Umbilical cord (tissue), 2 donors: ENCODE measurements at places on chromosomes 2 and 18.

DNA sequence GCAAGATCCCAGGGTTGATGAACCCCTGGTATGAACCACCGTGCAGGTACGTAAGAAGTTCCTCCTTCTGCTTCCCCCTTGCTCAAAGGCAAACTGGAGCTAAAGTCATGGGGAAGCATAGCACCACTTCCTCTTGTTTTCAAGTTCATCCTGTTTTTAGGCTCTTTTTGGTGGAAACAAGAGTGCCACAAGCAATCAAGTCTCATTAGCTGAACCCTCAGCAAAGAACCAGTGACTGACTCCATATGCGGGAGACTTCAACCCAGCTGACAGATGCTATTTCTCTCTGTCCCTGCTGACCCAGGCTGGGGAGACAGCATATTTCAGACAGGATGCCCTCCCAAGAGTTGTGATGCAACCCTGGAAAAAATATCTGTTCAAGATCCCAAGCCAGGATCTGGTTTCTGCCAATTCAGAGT lies 47.7 kb downstream of the BCL2 start:
- no peak for DNase-seq

- peak; percentile 52 for DNase-seq
Measured at GRCh38 chr18:68150961-68151360, 563.9 kb downstream of the TMX3 start.

DNA sequence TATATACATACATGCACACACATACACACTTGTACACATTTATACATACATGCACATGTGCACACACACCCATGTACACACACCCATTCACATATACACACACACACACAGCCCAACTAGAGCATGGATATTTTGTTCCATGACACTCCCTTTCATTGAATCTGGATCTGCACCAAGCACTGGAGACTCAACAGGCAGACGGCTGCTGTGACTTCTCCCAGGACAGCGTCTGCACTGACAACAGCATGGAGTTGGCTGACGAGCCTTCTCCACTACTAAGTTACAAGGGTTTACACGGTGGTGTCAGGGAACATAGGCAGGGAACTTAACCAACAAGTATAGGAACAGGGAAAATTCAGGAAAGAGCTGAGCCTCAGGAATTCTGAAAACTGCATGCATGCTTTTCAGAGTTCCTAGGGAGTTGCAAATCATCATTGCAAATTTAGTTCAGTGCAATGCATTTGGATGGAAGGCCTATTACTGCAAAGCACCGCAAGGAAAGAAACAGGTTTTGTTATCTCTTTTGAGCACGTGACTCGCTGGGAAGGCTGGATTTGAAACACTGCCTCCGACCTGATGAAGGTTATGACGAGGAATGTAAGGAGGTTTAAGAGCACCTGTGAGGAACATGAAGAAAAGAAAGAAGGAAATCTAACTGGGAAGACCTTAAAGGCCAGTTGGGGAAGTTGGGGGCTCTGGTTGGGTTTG lies 35.9 kb downstream of the TMEM18 start:
- no peak for DNase-seq

GRCh38 chr18:58307441-58307840 lies 263.4 kb downstream of the NEDD4L start:
- DNase-seq, result no peak

GRCh38 chr18:23943903-23944624 lies 70.5 kb upstream of the TTC39C start:
- DNase-seq, result no peak

- no peak for DNase-seq
Measured at GRCh38 chr2:150060341-150060740, 427.1 kb downstream of the RND3 start.

GRCh38 chr18:74963820-74964446 lies 245.0 kb downstream of the PTGR3 start:
- no peak for DNase-seq

DNA sequence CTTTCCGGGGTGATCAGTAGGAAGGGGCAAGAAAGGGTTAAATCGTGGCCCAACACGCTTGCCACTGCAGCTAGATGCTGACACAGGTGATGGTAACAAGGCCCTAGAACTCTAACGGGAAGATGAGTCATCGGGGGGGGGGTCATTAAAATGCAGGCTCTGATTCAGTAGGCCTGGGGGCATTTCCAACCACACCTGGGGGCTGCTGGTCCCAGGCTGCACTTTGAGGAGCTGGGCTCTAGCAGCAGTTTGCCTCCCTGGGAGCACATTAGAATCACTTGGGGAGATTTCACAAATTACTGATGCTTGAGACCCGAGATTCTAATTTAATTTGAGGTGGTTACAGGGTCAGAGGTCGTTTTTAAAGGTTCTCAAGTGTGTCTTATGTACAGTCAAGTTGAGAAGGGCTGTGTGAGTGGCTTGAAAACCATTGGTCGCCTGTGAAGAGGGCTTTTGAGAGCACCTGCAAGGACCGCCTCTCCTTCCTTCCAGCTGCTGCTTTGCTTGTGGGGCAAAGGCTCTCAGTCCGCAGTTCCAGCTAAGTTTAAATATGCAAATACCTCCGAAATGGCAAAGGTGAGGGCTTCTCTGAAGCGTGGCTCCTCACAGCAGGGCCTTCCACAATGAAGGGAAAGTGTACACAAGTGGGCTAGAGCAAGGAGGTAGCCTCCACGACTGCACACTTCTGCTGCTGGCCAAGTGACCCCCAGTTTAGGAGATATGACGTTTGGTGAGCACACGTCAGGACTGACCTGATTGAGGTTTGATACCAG lies 128.0 kb upstream of the MSH6 start:
- no peak for DNase-seq

DNA sequence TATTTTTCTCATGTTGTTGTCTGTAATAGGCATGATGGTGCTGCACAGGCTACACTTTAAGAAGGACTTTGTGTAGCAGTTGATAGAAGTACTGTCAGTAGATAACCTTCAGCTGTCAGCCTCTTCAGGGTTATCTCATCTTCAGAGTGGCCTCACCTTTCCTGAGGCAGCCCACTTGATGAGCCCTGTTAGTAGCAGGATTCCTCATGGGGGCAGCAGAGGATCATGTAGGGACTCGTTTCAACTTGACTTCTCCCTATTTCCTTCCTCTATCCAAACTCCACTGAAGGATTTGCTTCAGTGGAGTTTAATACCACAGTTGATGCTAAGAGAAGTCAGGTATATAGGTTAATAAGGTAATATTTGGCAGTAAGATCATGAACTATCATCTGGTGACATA lies 530.3 kb upstream of the FSIP2 start:
- peak; percentile 2 for DNase-seq

DNA sequence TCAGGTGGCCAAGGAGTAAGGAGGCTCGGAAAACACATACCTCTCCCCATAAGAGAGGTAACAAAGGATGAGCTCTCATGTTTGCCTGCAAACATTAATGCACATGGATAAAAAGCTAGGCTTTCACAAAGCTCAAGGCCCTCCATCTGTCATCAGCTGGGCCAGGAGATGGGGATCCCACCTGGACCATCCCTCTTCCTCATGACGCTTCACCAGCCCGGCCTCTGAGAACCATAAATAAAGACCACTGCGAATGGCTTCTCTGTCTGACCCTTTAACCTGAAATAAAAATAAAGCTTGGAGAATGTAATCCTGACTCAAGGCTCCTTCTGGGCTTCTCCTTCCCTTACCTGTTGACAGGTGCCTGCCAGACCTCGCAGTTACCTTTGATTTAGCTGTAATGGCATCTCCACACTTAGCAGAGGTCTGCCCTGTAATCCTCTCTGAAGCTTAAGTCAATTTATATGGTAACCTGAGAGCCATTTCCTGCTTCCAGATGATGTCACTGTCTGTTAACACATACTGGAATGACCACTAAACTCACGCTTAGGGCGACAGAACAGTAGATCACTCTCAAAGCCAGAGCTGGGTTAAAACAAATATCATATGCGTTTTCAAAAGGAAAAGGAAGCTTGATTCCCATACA lies 29.3 kb upstream of the FOXI3 start:
- no peak for DNase-seq

GRCh38 chr2:32900246-32900973 lies 46.3 kb upstream of the LTBP1 start:
- no peak for DNase-seq

DNA sequence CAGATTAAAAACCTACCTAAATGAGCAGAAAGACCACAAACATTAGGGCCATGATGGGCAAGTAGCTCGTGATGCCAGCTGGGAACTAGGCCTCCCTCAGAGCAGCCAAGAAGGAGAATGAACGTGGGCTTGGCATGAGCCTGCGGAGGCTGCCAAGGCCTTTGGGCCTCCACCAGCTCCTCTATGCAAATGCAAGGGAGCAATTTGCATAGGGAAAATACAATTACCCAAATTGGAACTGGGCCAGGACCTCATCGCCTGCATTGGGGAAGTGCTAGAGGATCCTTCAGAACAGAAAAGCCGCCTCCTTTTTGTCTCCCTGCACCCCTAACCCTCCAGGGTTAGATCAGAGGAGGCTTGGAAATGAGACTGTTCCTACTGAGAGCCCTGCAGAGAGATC lies 326.4 kb downstream of the SMAD2 start:
- DNase-seq, result no peak

DNA sequence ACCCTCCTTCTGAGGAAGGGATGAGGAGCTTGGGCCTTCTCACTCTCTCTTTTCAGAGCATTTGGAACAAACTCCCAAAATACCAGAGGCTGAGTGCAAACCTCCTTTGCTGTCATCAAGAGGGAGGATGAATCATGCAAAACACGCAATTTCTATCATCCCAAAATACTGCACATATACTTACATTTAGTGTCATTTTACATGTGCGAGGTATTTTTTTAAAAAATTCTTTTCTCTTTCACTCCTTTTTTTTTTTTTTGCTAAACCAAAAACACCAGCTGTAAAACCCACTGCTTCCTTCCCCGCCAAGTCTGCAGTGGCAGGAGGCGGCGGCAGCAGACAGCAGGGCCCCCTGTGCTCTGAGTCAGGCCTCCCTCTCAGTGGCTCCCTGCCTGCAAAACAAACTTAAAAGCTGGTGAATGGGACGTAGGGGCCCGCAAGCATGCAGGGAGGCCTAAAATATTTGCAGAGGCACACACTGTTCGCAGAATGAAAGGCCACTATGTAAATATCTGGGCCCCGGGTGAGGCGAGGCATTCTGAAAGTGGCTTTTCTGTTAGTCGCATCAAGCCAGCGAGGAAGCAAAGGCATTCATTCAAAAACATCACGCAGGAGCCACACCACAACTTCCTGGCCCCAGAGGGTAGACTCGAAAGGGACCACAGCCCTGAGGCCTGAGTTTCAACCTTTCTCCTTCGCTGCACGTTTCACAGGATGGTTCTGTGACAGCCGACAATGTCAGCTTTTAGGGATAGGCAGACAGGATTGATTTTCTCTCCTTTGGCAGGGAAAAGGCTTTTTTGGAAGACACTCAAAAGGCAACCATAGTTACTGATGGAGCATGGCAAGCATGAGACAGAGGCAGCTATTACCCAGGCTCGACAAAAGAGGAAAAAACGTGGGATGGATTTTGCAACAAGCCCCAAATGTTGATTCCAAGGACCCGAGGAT lies 73.4 kb downstream of the ACTR2 start:
- peak; percentile 73 for DNase-seq

DNA sequence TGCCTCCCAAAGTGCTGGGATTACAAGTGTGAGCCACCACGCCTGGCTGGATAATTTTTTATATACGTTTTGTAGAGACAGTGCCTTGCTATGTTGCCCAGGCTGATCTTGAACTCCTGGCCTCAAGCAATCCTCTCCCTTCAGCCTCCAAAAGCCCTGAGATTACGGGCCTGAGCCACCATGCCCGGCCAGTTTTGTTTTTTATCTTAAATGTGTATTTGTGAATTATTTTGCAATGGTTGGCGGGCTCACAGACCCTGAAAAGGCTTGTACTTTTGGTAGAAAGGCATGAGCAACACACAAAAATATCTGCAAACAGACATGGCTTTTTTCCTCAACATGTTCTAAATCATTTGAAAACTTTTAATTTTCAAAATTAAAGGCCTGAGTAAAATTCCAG lies 73.4 kb upstream of the TMEM18 start:
- DNase-seq, result no peak

DNA sequence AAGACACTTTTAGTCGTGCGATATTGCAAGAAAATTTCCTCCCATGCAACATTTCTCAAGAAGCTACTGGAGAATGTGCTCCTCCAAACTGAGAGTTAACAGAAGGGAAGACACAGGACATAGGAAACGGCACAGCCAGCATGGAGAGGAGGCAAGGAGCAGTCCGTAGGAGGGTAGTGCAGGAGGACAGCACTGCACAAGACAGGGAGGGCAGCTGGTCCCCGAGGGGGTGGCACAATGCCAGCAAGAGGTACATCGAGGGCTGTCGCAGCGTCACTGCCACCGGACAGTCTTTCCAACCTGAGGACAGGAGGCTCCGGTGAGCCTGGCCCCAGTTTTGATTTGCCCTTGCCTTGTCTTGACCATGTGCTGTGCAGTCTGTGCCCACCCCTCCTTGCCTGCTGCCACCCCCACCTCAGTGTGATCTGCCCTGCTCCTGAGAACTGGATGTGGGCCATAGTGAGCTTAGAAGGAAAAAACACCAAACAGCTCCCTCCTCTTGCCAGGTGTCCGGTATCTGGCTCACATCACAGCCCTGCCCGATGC lies 81.6 kb upstream of the LAPTM4A start:
- DNase-seq, result no peak

DNA sequence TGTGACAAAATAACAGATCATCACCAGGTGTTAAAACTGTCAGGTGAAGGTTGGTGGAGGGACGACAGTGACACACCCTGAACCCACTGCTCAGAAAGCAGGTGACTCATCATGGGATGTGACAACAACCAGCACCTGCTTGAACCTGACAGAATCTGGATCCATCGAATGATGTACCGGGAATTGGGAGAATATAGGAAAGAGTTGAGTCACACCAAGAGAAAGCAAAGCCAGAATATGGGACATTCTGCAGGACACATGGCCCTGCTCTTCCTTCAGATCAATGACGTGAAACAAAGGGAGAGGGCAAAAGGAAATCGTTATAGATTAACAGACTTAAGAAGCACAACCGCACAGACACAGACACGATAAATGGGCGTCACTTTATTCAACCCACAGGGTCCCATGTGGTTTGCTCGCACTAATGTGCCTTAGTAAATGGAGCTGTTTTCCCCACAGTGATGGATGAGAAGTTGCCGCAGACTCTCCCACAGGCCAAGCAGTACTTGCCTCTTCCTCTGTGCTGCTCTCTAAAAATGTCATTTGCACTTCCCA lies 100.1 kb downstream of the CRACDL start:
- DNase-seq, result no peak

DNA sequence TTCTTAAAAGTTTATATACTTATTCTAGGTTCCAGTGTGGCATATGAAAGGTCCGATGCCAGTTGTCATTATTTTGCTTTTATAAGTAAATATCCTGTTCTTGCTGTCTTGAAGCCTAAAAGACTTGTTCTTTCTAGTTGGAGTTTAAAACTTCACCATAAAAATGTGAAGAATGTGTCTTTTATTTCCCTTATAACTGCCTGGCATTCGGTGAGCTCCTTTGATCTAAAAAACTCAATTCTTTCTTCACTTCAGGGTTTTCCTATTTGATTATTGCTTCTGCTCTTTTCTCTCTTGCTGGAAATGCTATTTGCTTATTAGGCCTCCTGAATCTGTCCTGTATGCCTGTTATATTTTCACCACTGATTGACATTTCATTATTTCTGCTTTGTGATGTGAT lies 51.6 kb downstream of the TSPYL6 start:
- peak; percentile 22 for DNase-seq
